ENCODE measurements at places on chromosomes 5 and 9.

DNA sequence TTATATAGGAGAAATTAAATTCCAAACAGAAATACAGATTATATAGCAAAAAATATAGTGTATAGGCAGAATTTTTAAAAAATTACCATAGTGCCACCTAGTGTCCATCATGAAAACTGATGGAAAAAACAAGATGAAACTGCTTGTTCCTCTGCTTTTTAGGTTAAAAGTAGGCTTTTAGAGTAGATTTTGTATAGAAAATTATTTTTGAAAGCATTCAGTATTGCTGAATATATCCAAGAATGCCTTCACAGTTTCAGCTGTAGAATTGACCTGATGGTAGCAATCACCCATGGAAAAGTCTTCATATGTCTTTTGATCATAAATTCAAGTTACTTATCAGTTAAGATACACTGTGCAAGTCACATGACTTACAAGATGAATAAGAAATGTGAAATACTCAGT lies 19.7 kb downstream of the RIOK2 start:
- DNase-seq = no peak

- DNase-seq = no peak
These were observed 222.3 kb downstream of the YTHDC2 start for GRCh38 chr5:113735751-113736150.

DNA sequence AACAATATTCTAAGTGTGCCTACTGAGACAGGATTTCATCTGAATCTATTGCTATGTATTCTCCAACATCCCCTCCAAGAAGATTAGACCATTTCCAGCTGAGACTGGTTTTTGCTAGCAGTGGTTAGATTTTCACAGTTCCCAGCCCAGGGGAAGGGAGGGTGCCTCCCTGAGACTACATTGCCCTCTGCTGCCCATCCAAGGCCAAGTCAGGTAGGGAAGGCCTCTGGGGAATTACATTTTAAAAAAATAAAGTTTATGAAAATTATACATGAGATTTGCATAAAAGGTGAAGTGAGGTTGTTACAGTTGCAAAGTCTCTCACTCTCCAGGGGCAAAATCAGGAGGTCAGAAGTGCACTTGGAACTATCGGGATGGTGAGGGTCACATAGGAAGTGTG lies 28.0 kb upstream of the SYK start:
- DNase-seq = no peak

- DNase-seq = no peak
These were observed 577.0 kb upstream of the DAB2 start for GRCh38 chr5:40001796-40002195.

GRCh38 chr5:179253730-179254129 lies 91.5 kb downstream of the ADAMTS2 start:
- no peak for DNase-seq

GRCh38 chr9:13330396-13331004 lies 51.0 kb upstream of the MPDZ start:
- no peak for DNase-seq

- no peak for DNase-seq
These were observed 88.9 kb upstream of the CACNA1B start for GRCh38 chr9:137788561-137789294.

DNA sequence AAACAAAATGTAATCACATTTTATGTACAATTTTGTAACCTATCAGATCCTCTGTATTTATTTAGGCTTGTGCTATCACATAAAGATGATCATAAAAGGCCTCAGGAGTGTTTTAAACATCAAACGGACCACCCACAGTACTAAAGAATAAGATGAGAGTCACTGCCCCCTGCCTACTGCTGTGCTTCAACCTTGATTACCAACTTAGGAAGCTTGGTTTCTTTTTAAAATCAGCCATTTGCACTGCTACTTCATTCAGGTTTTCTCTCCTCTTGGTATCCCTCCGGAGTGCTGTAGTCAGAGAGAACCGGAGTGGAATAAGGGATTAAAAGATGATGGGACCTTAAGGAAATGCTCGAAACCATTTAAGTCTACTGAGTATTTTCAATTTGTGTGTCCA lies 6.9 kb downstream of the C7 start:
- DNase-seq = no peak

- no peak for DNase-seq
These were observed 135.0 kb downstream of the OXCT1 start for GRCh38 chr5:41735213-41735612.

DNA sequence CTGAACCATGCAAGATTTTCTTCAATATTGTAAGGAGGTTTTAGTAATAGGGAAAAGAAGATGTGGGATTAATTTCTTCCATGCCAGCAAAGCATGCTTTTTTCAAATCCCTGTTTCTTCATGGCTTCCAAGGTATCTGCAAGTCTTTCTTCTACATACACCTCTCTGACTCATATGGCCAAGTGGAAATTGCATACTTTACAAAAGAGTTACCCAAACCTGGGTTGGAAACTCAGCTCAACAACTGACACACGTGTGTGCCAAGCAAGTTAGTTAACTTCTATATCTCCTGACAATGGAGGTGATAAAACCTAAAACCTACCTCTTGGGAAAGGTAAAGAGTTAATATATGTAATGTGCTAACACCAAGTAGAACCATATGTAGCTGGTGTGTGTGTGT lies 28.5 kb upstream of the MAMDC2 start:
- no peak for DNase-seq

GRCh38 chr5:133357758-133358157 lies 254.6 kb downstream of the FSTL4 start:
- no peak for DNase-seq

DNA sequence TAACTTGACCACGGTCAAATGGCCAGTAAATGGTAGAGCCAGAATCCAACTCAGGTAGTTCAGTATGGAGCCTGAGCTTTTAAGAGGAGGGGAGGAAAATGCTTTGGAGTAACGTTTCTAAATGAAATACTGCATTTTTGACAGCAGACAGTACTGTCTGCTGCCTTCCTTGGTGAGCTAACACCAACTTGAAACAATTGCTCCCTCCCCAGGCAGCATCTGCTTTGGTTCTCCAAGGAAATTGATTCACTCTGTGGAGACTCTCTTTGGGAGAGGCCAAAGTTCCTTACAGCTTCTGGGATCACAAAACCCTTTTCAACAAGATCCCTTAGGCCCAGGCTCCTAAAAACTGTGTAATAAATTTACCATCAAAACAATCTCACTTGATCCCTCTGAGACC lies 75.2 kb upstream of the SSBP2 start:
- no peak for DNase-seq

- no peak for DNase-seq
These were observed 61.5 kb upstream of the RNU6ATAC start for GRCh38 chr9:134225816-134226215.

DNA sequence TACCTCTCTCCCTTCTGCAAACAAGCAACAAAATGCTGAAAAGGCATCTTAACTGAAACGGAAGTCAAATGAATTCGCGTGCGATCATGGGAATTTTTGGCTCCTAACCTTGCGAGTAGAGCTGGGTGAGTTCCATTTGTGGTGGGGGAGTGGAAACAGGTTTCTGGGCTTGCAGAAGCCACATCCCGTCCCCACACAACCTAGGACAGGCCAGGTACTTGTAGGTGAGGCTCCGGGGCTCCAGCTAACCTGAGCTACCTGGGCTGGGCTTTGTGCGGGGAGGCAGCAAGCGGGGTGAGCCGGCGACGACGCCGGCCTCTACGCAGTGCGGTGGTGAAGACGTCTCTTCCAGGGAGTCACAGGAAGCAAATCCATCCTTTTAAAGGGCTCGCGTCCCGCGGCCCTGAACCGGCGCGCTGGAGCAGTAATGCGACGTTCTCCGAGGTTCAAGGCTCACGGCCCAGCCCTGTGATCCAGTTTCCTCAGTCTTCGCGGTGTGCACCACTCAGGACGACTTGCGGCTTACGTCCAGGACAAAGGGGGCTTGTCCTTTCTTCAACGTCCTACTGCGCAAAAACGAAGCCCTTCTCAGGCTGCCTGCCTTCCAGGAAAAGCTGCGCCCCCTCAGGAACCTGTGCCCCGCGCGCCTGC lies 567 bp upstream of the SPIN1 start:
- no peak for DNase-seq

GRCh38 chr5:91245871-91246270 lies 137.2 kb downstream of the ARRDC3 start:
- no peak for DNase-seq

- DNase-seq = no peak
These were observed 47.5 kb upstream of the SH3PXD2B start for GRCh38 chr5:172501708-172502320.

GRCh38 chr9:137784641-137785513 lies 92.7 kb upstream of the CACNA1B start:
- DNase-seq = no peak

DNA sequence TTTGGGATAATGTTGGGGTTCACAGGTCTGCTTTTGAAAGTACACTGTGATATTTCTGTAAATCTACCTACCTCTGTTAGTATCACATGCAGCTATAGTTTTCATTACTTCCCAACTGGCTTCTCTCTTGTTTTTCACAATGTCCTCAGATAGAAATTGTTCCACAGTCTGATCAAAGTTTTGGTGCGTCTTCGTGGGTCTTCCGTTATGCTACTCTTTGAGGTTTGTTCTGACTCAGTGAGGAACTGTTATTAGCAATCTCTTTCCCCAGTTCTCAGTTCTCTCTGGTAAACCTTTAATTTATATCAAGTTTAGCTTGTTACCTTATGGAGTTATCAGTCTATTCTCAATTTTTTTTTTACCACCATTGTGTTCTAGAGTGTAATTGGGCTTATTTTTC lies 2061.2 kb upstream of the CDH9 start:
- DNase-seq = no peak

DNA sequence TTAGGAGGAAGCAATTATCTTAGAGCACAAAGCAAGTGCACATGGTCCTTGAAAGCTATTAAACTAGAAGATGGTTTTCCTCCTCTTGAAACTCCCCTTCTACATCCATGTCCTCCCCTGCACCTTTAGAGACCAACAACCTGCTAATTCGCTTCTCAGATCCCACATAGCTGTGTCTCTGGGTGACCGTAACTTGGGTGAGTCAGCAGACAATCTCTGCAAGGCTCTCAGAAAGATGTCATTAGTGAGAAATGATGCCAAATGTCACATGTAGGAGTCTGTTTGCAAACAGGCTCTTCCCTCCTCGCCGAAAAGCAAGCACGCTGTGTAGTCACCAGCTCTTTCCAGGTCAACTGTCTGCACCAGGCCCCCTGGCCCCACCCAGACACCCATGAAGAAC lies 291.8 kb downstream of the SLIT3 start:
- DNase-seq = no peak

GRCh38 chr9:35892051-35892450 lies 14.0 kb upstream of the HRCT1 start:
- no peak for DNase-seq

DNA sequence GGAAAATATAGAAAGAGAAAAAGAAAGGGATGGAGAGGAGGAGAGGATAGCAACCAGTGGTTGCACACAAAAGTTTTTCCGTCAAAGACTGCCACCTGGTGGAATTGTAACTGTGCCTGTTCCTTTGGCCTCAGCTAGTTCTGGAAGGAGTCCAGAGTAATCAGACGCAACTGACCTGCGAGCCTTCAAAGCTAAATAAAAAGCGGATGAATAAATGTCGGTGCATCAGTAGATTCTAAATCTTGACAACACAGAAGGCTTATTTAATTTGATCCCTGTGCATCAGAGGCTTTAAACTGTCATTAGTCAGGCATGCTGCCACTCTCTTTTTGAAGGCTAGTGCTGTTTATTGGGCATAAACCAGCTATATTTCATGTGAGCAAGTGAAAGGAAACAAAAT lies 132.9 kb upstream of the ACO1 start:
- no peak for DNase-seq

DNA sequence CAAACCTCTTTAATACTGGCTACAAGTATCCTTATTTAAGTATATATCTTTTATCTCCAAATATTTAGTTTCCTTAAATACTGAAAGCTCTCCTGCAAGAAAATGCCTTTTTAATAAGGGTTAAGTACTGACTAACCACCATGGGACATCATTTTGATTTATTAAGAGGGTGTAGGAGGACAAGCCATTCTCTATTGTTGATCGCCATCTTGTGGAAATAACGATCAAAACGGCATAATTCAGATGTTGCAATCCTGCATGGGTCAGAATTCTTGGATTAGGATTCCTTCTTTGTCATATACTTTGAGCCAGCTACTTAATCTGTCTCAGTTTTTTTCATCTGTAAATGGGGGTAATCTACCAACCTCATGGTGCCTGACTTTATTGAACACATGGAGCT lies 28.7 kb upstream of the C5orf46 start:
- no peak for DNase-seq

- no peak for DNase-seq
These were observed 91.8 kb downstream of the PRDM6 start for GRCh38 chr5:123180676-123181393.

DNA sequence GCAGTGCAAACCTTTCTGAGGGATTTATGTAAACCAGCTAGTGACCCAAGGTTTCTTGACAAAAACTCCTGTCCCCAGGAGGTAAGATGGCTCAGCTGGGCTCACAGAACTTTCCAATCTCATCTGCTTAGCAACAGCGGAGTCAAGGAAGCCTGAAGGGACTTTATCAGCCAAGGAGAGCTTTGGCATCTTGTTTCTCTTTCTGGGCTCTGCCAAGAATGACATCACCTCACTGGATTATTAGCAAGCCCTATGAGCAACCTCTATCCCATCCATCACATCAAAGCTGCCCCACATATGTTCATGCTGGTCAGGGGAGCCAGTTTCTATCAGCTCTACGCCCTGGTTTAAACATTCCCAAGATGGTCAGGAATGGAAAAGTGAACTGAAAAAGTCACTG lies 461.3 kb downstream of the ENC1 start:
- DNase-seq = no peak

DNA sequence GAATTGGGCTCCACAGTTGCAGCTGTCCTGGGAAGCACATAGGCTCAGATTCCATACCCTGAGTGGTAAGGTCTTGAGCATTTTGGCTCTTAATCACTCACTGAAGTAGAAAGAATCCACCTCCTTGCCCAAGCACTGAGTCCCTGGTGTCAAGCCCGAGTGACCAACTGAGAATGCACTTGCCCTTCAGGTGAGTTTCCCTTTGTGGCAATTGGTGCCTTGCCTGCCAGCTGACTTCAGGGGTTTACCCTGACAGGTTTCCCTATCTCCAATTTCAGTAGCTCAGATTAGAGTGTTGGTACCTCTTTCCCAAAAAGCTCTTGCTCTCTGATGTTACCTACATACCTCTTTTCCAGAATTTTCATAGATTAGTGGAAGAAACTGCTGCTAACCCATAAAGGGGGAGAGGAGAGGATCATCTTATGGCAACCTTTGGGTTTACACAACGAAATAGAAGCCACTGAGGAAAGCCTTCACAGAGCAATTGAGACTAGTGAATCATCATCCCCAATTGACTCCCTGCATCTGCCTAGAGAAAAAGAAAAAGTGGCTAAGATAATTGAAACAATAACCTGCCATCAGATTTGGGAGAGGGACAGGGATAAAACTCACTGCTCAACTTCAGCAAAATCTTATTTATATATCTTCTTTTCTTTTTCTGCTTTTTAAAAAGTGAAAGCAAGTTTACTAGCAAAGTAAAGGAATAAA lies 48.6 kb downstream of the CCL28 start:
- no peak for DNase-seq
